ENCODE measurements at places on chromosomes 13 and 19.

DNA sequence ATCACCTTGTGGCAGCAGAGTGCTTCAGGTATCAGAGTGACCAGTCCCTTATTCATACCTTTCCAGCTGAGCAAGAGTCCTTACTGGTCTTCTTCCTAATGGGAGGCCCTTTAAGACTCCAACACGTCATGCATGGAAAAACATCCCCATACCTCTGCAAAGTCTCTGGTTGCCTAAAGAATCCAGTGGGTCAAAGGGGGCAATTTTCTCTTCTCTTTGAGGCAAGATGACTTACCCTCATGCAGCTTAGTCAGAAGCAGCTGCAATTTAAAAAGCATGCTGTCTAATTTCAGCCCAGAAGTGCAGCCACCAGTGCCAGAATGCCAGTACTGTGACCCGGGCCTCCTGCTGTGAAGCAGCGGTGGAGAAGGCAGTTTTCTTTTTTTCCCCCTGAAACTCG is 18.7 kb downstream of the PPP5C start:
- no peak for DNase-seq

DNA sequence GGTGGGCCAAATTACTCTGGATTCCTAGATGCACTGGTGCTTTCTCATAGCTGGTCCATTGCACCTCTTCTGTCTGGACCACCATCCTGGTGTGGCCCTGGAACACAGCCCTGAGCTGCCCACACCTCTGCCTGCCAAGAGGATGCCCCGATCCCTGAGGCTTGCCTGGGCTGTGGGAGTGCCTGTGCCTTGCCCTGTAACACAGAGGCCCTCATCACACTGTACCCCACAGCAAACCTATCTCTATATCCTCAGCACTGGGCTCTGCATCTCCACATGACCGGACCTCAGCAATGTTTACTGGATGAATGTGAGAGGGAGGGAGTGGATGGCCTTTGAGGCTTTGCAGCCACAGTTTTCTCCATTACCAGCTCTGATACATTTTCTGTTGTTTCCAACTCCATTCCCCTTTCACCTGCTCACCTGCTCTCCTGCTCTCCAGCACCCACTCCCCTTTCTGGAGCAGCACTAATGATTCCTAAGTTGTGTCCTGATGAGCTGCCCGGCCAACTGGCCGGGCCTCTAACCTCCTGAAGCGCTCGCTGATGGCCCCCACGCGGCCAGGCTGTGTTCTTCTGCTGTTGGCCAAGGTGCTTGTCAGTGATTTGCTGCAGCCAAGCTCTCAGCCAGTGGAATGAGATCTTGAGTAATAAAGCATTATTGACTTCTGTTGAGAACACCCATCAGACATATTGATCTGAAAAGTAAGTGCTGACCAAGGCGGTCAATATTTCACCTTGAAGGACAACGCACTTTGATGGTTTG is 232.6 kb downstream of the TEX29 start:
- no peak for DNase-seq

- DNase-seq, result no peak
Measured at GRCh38 chr13:46158983-46159382, 23.0 kb downstream of the LCP1 start.

- no peak for DNase-seq
Measured at GRCh38 chr19:54211235-54211634, 10.6 kb downstream of the RPS9 start.

DNA sequence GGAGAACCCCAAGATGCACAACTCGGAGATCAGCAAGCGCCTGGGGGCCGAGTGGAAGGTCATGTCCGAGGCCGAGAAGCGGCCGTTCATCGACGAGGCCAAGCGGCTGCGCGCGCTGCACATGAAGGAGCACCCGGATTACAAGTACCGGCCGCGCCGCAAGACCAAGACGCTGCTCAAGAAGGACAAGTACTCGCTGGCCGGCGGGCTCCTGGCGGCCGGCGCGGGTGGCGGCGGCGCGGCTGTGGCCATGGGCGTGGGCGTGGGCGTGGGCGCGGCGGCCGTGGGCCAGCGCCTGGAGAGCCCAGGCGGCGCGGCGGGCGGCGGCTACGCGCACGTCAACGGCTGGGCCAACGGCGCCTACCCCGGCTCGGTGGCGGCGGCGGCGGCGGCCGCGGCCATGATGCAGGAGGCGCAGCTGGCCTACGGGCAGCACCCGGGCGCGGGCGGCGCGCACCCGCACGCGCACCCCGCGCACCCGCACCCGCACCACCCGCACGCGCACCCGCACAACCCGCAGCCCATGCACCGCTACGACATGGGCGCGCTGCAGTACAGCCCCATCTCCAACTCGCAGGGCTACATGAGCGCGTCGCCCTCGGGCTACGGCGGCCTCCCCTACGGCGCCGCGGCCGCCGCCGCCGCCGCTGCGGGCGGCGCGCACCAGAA is 1.1 kb downstream of the SOX1 start:
- DNase-seq, result peak; percentile 16

DNA sequence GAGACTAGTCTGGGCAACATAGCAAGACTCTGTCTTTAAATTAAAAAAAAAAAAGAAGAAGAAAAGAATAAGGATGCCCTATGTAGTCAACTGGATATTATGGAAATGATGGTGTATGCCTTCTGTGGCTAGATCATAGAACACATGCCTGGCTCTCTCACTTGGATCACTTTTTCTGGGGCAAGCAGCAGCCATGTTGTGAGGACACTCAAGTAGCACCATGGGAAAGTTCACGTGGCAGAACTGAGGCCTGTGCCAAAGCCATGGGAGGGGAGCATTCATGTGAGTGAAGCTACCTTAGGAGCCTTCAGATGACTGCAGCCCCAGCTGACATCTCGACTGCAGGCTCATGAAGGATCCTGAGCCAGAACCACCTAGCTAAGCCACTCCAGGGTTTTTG is 12.0 kb downstream of the PLAUR start:
- DNase-seq, result no peak

- no peak for DNase-seq
Measured at GRCh38 chr19:40407714-40408597, 5.2 kb downstream of the PRX start.

DNA sequence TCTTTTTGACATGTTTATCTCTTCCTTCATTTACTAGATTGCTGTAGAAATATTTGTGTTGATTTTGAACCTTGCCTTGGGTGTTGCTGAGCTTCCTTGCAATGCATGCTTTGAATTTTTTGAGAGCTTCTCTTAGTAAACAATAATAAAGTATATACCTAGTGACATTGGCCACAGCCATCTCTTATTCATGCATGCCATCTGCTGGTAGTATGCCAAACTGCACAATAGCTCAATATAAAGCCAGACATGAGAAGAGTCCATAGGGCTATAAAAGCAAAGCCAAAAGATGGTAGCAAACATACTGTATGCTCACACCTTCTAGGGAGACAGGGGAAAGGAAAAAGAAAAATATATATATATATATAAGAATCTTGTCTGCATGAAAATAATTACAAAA is 18.9 kb upstream of the ZSCAN5A start:
- peak; percentile 25 for DNase-seq

GRCh38 chr13:24747248-24748060 is 16.5 kb upstream of the RNF17 start:
- DNase-seq, result no peak

DNA sequence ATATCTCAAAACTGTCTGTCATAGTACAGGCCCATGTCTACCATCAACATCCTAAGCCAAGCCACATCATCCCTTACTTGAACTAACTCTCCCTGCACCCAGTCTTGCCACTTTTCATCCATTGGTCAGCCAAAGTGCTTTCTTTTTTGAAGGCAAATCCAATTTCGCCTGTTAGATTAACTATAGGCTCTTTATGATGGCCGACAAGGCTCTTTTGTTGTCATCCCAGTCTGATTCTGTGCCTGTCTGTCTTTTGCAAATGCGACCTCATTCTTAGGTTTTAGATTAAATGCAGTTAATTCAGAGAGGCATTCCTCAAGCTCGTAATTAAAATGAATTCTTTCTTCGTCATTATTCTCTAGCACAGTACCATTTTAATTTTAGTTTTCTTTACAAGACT is 148.3 kb downstream of the HS6ST3 start:
- DNase-seq, result no peak

- DNase-seq, result no peak
Measured at GRCh38 chr13:113722921-113723320, 36.1 kb upstream of the TMEM255B start.

- no peak for DNase-seq
Measured at GRCh38 chr13:51557438-51557837, 26.8 kb upstream of the WDFY2 start.

DNA sequence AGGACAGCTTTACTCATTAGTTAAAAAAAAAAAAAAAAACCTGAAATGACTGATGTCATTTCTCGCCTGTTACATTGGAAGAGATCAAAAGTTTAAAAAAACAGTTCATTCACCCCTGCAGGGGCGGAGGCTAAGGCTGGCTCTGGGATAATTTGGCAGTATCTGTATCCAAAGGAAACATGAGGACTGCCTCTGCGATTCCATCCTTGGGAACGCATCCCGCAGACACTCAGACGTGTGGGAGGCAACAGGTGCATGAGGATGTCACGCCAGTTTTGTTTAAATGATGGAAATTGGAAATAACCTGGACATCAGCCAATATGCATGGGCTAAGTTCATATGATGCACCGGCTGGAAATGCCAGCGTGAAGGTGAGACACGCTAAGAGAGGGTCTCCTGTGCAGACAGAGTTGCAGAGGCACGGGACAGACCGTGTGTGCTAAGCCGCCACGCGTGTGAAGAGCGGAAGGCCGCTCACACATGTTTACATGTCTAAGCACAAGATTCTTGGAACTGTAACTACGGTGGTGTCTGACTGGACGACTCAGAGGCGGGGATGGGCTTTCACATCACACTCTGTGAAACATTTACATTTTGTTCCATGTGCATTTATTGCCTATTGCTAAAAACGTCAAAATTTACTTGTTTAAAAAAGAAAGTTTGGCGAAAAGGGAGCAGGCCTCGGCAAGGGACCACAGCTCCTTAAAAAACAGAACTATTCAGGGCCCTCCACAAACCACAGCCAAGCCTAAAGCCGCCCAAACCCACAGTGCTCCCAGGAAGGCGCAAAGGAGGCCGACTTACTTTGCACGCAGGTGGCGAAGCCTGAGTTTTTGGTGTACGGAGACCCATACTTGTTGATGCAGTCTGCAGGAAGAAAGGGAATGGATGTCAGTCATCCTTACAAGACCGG is 17.9 kb downstream of the GAS6 start:
- no peak for DNase-seq

GRCh38 chr19:38629568-38629967 is 10.6 kb downstream of the EIF3K start:
- no peak for DNase-seq

GRCh38 chr19:27774827-27775226 is 1438.1 kb downstream of the UQCRFS1 start:
- no peak for DNase-seq

- DNase-seq, result no peak
Measured at GRCh38 chr19:56146904-56147303, 5.8 kb downstream of the ZNF444 start.

DNA sequence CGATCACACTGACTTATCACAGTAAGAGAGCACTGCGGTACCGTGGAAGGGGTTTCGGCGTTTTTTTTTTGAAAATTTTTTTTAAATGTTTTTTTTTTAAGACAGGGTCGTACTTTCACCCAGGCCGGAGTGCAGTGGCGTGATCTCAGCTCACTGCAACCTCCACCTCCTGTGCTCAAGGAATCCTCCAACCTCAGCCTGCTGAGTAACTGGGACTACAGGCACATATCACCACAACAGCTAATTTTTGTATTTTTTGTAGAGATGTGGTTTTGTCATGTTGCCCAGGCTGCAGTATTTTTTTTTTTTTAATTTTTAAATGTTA is 19.0 kb downstream of the LTBP4 start:
- DNase-seq, result no peak

GRCh38 chr19:3528539-3529211 is 10.3 kb upstream of the TEKTIP1 start:
- no peak for DNase-seq

DNA sequence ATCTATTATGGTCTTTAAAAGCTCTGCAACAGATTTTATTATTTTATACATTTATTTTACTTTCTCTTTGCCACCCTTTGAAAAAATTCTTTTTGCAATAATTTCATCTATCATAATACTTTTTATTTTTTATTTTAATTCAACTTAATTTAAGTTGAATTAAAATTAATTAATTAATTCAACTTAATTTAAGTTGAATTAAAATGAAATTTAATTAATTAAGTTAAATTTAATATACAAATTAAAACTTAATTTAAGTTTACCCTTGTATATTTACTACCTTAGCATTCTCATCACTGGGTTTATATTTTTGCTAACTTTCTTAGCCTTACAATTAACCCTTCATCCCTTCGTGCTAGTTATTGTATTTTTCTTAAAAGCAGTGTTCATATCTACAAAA is 301.4 kb downstream of the SLITRK5 start:
- DNase-seq, result no peak

- no peak for DNase-seq
Measured at GRCh38 chr19:17846146-17846545, 1.6 kb downstream of the JAK3 start.

- DNase-seq, result peak; percentile 47
Measured at GRCh38 chr19:56252699-56253422, 19.7 kb upstream of the EDDM13 start.

DNA sequence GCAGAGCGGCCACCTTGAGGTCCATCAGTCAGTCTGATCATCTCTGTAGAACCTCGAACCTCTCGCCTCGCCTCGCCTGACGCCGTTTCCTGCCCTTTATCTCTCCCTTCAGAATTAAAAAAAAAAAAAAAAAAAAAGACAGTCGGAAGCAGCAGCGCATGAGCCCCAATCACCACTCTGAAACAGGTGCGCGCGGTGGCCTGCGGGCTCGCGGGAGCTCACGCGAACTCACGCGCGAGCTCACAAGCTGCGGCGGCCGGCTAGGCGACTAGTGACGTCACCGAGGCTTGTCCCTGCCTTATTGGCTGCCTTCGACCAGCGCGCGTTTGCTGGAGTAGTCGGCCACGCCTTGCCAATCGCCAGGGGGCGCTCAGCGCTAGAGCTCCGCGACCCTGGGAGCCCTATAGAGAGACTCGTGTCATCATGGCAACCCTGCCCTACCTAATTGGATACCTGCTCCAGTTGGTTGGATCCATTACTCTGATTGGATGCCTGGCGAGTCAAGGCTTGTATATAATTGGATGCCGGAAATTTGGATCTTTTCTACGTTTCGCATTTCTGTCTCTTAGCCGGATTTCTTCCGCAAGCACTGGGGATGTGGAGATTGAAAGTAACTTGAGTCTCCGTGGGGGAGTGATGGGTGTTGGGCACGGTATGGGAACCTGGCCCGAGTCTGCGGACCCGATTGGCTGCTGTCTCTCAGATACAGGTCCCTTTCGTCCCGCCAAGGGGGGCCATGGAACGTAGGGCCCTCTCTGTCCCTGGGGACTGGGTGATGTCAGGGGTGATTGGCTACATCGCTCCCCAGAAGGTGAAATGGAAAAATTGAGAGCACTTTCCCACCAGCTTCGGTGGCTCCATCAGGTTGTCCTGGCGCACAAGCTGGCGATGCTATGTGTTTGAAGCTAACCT is 31.6 kb downstream of the SYT3 start:
- peak; percentile 85 for DNase-seq

DNA sequence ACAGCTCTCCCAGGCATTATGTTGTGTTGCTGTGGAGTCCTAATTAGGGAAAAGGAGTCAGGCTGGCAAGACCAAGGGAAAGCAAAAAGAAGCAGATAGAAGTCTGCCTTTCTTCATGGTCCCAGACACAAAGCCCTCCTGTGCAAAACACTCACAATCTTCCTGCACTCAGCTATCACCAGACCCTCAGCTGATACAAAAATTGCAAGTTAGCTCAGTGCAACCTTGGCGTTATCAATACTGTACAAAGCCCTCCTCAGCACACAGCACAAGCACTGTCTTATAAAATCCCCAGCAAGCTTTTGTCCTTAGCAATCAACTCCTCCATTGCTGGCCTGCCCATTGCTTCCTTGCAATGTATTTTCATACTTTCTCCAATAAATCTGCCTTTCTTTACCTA is 3.2 kb downstream of the OR7C2 start:
- DNase-seq, result no peak

- no peak for DNase-seq
Measured at GRCh38 chr19:42115219-42115618, 17.0 kb downstream of the POU2F2 start.
